Lung (tissue), 17 donors: ENCODE measurements at places on chromosomes 16 and 17.

- peak; percentile 23 for DNase-seq
Observed at GRCh38 chr17:44844390-44844830, 3.3 kb upstream of the HIGD1B start.

- DNase-seq: peak; percentile 67
Observed at GRCh38 chr16:58198022-58198683, at the start of gene CSNK2A2. TSS of gene CSNK2A2 (minus strand) at chr16:58198106. CDS start at chr16:58197736, 370 bp downstream.

DNA sequence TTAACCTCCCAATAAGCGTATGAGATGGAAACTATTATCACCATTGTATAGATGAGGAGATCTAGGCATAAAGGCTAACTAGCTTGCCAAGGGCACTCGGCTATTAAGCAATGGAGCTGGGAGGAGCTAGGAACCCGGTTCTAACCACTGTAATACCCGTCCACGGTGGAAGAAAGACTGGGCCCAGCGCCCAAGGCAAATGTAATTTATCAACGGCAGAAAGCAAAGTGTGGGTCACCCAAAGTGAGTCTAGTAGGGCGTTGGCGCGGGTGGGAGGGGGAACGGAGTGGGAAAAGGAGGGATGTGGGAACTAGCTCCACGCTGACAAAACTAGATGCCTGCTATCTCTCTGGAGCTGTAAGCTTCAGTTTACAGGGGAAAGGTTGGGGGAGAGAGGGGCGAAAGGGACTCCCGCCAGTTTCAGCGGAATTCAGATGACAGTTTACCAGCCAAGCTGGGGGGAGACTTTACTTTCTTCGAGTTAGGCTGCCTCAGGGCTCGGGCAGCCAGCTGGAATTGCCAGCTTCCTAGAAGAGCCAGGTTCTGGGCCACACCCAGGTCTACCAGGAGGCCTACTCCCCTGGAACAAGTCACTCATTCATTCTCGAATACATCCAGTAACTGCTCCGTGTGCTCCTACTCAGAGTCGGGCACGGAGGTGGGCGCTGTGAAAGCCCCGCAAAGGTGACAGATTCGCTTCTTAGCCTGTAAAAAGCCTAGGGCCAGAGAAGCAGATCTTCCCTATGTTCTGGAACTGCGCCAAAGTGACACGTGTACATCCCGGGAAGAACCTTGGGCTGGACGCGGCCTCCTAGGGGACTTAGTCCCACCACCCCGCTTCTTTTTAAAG is 837 bp downstream of the LRRC59 start:
- peak; percentile 43 for DNase-seq

GRCh38 chr17:19502517-19502916 is 31.1 kb upstream of the SLC47A1 start:
- DNase-seq: no peak

DNA sequence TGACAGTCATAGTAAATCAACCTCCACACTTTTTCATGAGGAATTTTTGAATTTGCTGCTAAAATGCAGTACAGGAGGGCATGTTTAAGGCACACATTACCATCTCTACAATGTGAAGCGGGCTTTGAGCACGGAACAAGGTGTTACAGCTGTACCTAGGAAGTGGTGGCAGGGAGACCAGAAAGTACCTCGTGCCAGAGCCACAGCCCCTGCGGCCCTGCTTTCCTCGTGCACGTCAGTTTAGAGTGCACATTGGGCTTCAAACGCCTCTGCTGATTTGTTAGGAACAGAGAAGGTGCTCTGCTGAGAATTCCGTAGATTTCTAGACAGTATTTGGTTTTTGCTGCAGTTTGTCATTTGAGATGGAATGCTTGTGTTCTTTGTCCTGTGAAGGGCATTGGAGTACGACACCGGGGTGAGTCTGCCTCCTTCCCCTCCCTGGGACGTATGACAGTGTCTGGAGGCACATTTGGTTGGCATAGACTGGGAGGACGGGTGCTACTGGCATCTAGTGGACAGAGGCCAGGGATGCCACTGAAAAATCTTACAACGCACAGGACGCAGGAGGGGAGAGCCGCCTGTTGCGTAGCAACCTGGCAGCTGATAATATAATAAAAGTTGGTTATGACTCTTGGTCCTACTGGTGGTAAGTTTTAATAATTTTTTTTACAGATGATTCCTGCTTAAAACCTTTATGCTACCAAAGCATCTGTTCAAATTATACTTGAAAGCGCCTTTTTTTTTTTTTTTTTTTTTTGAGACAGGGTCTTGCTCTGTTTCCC is 9.1 kb downstream of the FOXK2 start:
- peak; percentile 37 for DNase-seq

GRCh38 chr17:66983414-66984021 is 19.0 kb downstream of the CACNG4 start:
- DNase-seq: no peak

DNA sequence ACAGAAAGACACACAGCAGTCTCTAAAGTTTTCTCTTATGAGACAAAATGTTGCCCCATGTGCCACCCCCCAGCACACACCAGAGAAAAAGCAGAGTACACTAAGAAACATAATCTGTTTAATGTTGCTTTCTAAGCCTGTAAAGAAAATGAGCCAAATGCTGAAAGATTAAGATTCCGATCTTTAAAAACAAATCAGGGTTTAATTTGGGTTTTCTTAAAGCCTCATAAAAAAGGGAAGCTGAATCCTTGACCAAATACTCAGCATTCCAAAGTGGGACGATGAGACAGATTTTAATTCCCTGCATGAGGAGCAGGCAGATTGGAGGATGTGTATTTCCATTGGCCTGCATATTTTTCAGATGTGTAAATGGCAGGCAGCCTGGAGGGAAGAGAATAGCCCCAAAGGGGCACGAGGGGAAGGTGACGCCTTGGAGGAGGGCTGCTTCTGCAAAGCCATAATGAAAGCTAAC is 118.4 kb downstream of the COPRS start:
- no peak for DNase-seq

- peak; percentile 41 for DNase-seq
Observed at GRCh38 chr17:67532326-67532871, 155.3 kb downstream of the PITPNC1 start.

GRCh38 chr16:50964491-50964890 is 186.6 kb downstream of the SALL1 start:
- no peak for DNase-seq

DNA sequence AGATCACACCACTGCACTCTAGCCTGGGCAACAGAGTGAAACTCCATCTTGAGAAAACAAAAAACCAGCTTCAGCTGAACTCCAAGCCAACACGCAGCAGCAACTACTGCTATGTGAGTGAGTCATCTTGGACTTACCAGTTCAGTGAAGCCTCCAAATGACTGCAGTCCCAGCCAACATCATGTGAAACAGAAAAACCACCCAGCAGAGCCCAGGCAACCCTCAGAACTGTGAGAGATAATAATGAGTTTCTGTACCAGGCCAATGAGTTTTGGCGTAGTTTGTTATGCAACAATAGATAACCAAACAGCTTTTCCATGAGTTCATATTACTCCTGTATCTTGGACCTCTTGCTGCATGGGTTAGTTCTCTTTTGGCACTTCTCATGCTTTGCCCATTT is 23.3 kb downstream of the PHF12 start:
- DNase-seq: no peak

DNA sequence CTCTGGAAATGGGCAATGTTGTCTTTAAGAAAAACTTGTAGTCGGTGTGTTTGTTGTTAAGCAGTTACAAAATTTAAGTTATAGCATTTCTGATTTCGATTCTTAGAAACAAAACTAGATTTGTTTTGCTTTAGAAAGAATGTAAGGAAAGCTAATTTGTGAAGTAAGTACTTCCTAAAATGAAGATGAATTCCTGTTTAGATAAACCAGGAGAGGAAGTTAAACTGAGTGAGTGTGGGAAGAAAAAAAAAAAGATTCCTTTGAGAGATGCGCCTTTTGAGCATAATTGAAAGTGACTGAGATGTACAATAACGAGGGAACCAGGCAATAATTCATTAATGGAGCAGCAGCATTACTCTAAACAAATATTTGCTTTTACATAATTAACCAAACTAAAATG is 52.4 kb upstream of the ALOX12 start:
- no peak for DNase-seq

DNA sequence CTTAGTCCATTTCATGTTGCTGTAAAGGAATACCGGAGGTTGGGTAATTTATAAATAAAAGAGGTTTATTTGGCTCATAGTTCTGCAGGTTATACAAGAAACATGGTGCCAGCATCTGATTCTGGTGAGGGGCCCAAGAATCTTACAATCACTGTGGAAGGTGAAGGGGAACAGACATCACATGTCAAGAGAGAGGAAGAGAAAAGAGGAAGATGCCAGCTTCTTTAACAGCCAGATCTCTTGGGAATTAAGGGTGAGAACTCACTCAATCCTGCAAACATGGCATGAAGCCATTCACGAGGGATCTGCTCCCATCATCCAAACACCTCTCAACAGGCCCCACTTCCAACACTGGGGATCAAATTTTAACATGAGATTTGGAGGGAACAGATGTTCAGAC is 49.5 kb downstream of the BMERB1 start:
- DNase-seq: no peak

DNA sequence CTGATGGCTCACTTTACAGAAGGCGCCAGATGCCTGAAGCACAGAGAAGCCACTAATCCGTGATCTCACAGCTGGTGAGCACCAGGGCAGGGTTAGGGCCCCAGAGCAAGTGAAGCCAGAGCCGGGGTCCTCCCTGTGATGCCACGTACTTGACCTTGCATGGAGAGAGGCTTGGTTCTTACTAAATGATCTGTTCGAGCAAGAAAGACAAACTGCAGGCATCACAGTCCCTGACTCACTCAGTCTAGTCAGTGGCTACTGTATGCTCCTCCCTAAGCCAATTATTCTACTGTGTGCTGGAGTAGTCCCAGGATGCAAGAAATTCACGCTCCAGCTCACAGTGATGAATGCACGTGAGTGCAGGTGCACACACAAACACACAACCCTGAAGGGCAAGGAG is 55.4 kb downstream of the SDK2 start:
- DNase-seq: no peak

DNA sequence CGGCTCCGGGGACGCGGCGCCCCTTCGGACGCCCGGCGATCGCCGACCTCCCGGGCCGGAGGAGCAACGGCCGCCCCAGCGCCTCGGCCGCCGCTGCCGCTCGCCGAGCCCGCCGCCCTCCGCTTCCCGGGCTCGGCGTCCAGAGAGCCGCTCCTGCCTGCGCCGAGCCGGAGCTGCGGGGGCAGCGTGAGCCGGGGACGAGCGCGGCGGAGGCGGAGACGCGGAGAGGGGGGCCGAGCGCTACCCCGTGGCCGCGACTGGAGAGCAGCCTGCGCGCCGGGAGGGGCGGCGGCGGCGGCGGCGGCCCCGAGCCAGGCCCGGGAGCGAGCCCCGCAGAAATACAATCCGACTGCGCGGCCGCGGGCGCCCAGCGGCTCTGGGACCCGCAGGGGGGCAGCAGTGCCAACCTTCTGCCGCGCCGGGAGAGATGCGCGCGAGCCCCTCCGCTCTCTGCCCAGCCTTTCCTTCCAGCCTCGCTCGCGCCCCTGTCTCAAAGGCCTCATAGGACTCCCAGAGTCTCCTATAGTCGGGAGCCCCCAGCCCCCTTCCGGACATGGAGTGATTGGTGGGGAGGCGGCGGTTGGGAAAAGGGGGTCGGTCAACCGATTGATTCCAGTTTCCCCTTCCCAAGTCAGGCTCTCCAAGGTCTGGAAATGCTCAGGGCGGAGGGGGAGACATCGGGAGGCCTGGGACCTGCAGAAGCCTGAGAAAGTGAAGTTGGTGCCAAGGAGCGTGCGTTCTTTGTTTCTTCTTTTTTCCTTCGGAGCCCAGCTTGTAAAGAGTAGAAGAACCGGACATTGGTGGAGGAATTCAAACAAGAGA is 1.0 kb upstream of the SDK2 start:
- DNase-seq: peak; percentile 86

DNA sequence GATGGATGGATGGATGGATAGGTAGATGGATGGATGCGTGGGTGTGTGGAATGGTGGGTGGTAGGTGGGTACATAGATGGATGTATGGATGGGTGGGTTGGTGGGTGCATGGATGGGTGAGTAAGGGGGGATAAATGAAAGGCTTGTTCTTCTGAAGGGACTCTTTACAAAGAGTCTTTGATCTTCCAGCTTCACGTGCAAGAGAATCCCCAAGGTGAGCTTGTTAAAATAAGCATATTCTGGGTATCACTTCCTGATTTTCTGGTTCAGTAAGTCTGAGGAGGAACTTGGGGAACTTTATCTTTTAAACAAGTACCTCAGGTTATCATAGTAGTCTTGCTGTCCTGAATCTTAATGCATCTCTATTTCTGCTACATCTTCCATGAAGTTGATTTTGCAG is 639.1 kb downstream of the MAF start:
- DNase-seq: no peak

- no peak for DNase-seq
Observed at GRCh38 chr17:35918665-35919064, 11.9 kb downstream of the RDM1 start.

GRCh38 chr16:53745086-53745485 is 41.1 kb downstream of the FTO start:
- DNase-seq: no peak

DNA sequence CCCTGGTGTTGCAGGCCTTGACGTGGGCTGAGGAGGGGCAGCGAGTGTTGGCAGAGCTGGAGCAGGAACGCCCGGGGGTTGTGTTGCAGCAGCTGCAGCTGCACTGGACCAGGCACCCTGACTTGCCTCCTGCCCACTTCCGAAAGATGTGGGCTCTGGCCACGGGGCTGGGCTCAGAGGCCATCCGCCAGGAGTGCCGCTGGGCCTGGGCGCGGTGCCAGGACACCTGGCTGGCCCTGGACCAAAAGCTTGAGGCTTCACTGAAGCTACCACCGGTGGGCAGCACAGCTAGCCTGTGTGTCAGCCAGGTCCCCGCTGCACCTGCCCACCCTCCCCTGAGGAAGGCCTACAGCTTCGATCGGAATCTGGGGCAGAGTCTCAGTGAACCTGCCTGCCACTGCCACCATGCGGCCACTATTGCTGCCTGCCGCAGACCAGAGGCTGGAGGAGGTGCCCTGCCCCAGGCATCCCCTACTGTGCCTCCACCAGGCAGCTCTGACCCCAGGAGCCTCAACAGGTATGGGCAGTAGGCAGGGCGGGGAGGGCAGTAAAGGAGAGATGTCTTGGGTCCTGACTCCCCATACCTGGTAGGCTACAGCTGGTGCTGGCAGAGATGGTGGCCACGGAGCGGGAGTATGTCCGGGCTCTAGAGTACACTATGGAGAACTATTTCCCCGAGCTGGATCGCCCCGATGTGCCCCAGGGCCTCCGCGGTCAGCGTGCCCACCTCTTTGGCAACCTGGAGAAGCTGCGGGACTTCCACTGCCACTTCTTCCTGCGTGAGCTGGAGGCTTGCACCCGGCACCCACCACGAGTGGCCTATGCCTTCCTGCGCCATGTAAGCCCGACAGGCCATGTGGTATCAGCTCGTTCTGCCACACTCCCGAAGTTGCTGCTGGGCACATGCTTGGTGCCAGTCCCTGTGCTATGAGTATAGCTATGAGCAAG is 5.6 kb downstream of the PLEKHG4 start:
- DNase-seq: peak; percentile 35

- DNase-seq: peak; percentile 81
Observed at GRCh38 chr17:55845385-55845784, 94.5 kb downstream of the PCTP start.
